ENCODE measurements at places on chromosomes 13 and 19. TPM values are rescaled to one million over a fixed set of nuclear protein-coding genes. Genes with fewer than 3 reads are reported as not detected.

SSC5D gene
- 0.45 TPM for total RNA-seq

PPFIA3 gene
- 7.9 TPM for total RNA-seq

RAB20 gene
- 8.1 TPM for total RNA-seq

ZNF66 gene
- 3.5 TPM for total RNA-seq

DNA sequence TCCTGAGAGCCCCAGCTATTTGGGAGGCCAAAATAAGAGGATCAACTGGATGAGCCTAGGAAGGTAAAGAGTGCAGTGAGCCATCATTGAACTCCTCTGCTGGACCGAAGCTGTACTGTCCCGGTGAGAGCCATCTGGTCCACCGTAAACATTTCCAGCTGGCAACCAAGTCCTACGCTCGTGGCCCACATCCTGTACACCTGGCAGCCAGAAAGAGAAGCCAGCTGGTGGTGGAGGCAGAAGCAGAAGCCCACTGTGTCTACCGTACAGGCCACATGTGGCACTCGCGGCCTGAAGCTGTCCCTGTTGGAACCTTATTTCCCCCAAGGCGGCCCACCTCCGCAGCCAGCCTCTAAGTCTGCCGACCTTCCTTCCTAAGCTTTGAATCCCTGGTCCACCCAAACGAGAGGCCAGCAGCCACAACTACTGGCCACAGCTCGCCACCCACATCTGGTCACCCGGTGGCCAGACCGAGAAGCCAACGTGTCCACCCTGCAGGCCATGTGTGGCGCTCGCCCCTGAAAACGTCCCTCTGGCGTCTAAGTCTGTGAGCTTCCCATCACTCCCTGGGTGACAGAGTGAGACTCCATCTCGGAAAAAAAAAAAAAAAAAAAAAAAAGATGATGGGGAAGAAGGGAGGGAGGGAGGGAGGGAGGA is 14.2 kb upstream of the ZNF91 start:
- no peak for DNase-seq

DNA sequence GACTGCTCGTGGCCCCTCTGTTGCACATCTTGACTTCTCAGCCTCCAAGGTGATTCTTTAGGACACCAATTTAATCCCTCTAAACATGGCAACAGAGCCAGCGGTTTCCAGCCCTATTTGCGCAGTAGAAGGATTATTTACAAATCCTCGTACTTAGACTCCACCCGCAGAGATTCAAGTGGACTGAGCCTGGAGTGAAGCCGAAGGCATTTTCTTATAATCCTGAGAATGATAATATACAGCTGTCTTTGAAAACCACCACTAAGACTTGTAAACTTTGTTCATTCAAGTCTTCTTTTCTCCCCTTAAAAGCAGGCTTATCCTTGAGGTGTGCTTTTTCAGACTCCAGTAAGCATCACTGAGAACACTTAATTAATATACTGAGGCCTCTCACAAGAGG is 4.8 kb upstream of the DPRX start:
- no peak for DNase-seq

- no peak for DNase-seq
Measured at GRCh38 chr19:6694147-6694815, 24.3 kb upstream of the TNFSF14 start.

- no peak for DNase-seq
Measured at GRCh38 chr19:47458672-47459071, 13.0 kb downstream of the SLC8A2 start.

GRCh38 chr13:32707471-32707870 is 121.2 kb downstream of the PDS5B start:
- no peak for DNase-seq

DNA sequence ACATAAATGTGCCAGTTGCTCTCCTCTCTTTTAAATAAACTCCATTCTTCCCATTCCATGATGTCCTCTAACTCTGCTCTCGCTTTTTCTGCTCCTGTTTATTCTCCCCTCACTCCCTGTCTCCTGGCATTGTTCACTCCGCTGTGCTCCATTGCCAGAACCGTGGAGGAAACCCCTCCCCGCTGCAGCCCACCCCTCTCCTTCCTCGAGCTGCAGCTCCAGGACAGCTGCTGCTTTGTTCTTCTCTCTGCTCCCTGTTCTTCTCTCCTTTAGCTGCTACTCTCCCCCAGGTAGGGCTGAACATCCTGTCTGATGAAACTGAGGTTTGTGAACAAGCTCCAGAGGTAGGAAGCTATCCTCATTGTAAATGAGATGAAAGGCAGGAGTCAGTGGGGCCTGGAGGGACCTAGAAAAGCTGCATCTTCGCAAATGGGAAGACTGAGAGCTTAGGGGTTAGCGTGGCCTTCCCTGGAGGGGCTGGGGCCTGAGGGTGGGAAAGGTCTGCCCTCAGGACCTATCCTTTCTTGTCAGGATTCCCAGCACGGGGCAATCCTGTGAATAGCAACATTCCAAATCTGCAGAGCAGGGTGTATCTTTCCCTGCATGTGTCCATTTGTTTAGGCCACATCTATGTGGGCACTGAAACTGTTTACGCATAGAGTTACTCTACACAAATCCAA is 243.7 kb downstream of the DNAJC15 start:
- DNase-seq: no peak

DNA sequence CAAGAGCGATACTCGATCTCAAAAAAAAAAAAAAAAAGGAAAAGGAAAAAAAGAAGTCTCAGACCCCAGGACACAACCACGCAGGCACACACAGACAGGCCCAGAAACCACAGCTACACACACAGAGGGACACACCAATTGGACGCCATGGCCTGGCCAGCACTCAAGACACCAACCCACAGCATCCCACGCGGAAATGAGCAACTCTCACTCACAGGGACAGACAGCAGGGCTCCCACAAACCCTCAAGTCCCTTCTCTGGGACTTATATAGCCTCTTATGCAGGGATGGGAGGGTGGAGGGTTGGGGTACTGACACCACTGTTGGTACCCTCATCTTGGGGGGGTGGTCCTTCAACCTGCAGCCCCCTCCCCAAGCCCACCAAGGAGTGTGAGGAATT is 5.9 kb downstream of the NOTCH3 start:
- DNase-seq: peak; percentile 55

DNA sequence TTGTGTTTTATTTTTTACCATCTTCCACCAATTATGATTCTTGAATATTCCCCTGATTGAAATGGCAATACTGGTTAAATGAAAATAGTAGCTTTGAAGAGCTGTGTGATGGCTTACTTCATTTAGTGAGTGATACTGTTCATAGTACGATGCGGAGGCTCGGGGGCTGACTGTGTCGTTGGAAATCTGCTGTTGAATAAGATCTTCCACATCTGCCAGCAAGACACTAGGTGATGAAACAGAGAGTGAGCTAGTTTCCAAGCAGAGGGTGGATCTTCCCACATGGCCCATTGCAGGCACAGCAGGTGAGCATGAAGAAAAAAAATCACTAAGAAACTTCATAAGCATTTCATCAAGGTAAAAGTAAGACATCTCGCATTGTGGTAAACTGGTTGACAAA is 22.5 kb downstream of the CPB2 start:
- DNase-seq: no peak

DNA sequence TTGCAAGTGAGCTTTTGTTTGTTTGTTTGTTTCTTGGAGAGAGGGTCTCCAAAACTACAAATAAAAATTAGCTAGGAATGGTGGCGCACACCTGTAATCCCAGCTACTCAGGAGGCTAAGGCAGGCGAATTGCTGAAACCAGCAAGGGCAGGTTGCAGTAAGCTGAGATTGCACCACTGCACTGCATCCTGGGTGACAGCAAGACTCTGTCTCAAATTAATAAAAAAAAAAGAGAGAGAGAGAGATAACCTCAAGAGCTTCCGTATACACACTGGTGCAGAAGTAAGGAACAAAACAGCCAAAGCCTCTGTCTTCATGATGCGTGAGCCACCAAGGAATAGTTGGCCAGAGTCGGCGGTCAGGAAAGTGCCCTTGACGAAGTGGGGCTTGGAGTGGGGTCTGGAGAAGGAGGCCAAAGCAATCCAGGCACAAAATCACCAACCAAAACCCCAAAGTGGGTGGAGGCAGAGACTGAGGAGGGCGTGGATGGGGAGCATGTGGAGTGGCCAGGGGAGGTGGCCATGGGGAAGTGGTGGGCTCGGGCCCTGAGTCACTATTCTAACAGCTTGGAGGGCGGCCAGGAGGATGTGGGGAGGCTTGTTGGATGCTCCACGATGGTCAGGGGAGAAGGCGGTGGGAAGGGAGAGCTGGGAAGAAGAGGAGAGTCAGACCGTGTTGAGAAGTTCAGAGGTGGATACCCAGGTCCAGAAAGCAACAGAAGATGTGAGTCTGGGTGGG is 21.2 kb upstream of the TOMM40 start:
- peak; percentile 81 for DNase-seq

DNA sequence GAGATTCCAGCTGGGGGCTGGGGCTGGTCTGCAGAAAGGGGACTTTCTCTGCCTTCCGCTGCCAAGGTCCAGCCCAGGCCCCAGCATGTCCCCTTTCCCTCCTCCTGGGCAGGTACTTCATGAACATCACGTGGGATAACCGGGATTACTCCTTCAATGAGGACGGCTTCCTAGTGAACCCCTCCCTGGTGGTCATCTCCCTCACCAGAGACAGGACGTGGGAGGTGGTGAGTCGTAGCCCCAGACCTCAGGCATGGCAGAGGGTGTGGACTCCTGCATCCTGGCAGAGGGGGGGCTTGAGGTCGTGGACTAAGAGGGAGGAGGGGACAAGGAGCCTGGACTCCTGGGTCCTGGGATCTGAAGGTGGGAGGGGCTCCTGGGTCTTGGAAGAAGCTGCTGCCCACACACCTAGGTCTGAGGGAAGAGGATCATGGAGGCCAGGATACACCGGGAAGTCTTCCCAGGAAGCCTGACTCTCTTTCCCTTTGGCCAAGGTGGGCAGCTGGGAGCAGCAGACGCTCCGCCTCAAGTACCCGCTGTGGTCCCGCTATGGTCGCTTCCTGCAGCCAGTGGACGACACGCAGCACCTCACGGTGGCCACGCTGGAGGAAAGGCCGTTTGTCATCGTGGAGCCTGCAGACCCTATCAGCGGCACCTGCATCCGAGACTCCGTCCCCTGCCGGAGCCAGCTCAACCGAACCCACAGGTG is 20.6 kb downstream of the GRIN2D start:
- DNase-seq: peak; percentile 27

DNA sequence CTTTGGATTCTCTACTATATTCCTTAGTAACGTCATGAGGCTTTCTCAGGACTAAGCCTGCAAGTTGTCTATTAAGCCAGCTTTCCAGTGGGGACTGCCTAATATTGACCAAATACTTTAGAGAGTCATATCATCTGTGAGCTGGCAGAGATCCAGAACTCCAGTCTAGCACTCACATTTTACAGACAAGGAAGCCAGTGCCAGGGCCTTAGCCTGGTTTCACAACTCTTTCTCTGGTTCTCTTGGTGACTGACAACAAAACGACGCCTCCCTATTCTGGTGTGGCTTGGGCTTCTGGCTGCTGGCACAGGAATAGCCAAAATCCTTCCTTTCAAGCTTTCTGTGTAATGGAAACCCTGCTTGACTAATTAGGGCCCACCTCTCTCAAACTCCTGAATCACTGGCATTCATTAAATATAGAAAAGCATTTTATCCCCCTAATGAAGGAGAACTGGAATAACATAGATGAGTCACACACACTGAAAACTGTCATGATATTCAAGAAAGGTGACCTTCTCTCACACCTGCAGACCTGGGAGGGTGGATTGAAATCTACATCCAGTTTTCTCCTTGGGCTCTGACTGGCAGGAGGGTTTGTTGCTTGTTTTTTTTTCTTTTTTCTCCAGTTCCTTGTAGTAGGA is 75.2 kb upstream of the UBL3 start:
- DNase-seq: peak; percentile 71

DNA sequence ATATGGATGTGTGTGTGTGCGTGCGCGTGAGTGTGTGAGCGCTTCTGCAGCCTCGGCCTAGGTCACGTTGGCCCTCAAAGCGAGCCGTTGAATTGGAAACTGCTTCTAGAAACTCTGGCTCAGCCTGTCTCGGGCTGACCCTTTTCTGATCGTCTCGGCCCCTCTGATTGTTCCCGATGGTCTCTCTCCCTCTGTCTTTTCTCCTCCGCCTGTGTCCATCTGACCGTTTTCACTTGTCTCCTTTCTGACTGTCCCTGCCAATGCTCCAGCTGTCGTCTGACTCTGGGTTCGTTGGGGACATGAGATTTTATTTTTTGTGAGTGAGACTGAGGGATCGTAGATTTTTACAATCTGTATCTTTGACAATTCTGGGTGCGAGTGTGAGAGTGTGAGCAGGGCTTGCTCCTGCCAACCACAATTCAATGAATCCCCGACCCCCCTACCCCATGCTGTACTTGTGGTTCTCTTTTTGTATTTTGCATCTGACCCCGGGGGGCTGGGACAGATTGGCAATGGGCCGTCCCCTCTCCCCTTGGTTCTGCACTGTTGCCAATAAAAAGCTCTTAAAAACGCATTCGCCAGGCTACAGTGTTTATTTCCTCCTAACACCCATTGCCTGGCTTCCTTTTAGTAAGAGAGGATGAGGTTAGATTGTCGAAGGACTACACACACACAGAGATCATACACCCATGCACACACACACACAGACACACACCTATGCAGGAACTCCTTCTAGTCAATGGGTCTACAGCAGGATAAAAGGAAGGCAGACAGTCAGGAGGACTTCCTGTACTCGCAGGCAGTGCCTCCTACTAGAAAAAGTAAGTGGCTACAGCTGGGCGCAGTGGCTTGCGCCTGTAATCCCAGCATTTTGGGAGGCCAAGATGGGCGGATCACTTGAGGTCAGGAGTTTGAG is 7.1 kb downstream of the FOSB start:
- DNase-seq: no peak

GRCh38 chr19:55488986-55489710 is 912 bp downstream of the SSC5D start:
- DNase-seq: no peak

DNA sequence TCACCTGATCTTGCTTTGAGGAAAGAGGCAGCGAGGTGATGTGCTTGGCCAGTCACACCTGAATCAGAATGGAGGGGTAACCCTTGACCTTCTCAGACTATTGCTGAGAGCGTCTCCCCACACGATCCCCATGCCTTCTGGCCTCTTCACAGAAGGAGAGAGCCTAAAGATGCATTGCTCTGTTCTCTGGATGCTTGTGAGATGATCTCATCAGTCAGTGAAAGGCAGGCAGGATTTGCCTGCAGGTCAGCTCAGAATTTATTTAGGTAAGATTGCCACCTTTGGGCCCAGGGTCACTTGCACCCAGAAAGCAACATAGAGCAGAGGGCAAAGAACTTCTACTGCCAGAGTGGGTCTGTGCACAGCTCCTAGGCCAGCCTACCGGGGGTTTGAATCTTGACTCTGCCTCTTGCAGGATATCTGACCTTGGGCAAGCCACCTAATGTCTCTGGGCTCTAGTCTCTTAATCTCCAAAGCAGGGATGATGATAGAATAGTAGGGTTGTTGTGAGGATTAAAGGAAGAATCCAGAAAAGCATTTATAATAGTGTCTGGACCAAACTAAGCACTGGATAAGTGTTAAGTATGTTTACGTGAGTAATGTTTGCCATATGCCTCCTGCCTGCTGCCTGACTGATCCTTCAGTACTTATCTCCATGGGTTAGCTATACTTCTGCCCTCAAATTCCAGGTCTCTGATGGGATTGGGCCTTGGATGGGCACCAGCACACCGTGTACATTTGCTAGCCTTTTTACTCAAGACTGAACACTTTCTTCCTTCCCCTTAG is 8.4 kb upstream of the FLT1 start:
- no peak for DNase-seq

Measured in LHCN-M2 (cell line).